ELF-1 (cell line): ENCODE measurements at places on chromosomes 3 and 15.

DNA sequence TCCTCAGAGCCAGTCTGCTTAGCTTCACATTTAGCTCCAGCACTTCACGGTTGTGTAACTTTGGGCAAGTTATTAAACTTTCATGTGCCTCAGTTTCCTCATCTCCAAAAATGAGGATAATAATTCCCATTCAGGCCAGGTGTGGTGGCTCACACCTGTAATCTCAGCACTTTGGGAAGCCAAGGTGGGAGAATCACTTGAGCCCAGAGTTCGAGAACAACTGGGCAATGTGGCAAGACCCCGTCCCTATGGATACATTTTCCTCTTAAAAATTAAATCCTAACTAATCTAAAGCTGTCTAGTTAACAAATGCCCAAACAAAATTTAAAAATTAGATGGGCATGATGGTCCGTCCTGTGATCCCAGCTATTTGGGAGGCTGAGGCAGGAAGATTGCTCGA, 7.2 kb downstream of the RCN2 start:
- no peak for DNase-seq

GRCh38 chr15:67836477-67836876, 3.4 kb downstream of the RNU6-1 start:
- peak; percentile 61 for DNase-seq

- no peak for DNase-seq
Observed at GRCh38 chr3:138184994-138185393, 2.1 kb upstream of the ARMC8 start.

- DNase-seq: no peak
Observed at GRCh38 chr3:177144922-177145321, 52.4 kb downstream of the TBL1XR1 start.

DNA sequence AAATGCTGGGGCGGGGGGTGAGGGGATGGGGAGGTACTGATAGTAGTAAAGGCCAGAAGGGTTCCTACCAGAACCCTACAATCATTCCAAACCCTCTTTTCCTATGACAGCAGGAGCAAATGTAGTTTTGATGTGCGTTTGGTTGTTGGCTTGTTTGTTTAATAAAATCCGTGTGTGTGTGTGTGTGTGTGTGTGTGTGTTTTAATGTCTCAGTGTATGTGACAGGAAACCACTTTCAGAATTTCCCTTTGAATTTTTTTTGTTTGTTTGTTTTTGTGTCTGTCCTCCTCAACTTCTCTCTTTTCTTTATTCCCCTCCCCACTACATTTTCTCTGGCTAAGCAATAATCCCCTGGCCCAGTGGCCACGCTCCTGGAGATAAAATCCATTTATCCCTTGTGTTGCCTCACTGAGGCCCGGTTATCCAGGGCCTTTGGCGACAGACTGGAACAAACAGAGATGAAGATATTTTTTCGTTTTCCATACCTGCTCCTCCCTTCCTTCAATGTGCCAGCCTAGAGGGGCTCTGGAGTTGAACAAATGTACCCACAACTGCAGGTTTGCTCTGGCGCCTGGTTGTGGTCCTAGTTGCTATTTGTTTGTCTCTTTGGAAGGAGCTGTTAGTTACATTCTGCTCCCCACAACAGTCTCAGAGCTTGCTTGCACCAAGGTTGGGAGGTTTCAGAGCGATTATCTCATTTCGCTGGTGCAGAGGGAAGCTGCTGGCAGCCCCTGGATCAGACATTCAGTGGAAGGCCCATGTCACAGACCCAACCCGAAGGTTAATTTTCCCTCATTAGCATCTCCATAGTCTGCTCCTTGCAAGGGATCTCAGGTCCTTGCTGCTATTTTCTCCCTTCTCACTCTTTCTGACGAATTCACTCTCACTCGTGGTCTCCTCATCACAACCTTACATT, 17.9 kb downstream of the NR2F2 start:
- DNase-seq: peak; percentile 34

DNA sequence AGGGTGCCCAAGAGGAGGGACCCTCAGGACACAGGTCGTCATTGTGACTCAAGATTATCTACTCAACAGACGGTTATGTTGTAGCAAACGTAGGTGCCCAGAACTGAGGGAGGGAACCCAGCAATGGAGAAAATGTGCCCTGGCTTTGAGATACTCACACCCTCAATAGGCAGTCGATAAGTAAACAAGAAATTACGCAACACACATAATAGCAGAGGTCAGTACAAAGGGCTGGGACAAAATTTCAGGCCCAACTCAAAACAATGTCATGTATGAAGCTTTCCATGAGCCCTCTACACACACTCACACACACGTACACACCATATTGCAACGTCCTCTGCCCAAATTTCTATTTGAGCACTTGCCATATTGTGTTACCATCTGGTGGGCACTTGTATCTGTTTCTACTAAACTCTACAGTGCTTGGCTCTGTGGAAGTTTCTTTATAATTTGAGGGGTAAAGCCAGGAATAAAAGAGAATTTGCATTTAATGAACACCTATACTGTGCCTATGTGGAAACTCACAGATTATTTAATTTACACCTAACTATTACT, 114.6 kb upstream of the TRIM42 start:
- DNase-seq: no peak

- DNase-seq: no peak
Observed at GRCh38 chr3:34070831-34071585, 272.6 kb downstream of the PDCD6IP start.

DNA sequence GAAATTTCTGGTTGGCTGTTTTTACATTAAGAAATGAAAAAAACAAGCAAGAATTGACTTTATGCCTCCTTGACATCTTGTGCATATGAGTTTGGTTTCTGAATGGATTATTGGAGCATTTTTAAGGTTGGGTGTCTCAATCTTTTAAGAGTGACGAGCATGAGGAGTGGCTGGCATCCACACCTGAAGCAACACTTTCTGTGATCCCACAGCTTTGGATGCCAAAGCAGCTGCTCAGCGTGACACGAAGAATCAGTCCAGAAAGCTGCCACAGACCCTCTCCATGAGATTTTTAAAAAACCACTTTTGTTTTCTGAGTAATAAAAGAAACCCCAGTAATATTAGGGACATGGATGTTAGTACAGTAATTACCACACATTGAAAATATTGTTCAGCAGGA, 154.5 kb downstream of the KLF13 start:
- no peak for DNase-seq

GRCh38 chr3:31354373-31354772, 178.4 kb upstream of the STT3B start:
- DNase-seq: no peak

- peak; percentile 75 for DNase-seq
Observed at GRCh38 chr3:177554895-177555759, 357.8 kb upstream of the TBL1XR1 start.

GRCh38 chr3:140134231-140134965, 199.4 kb downstream of the CLSTN2 start:
- no peak for DNase-seq

DNA sequence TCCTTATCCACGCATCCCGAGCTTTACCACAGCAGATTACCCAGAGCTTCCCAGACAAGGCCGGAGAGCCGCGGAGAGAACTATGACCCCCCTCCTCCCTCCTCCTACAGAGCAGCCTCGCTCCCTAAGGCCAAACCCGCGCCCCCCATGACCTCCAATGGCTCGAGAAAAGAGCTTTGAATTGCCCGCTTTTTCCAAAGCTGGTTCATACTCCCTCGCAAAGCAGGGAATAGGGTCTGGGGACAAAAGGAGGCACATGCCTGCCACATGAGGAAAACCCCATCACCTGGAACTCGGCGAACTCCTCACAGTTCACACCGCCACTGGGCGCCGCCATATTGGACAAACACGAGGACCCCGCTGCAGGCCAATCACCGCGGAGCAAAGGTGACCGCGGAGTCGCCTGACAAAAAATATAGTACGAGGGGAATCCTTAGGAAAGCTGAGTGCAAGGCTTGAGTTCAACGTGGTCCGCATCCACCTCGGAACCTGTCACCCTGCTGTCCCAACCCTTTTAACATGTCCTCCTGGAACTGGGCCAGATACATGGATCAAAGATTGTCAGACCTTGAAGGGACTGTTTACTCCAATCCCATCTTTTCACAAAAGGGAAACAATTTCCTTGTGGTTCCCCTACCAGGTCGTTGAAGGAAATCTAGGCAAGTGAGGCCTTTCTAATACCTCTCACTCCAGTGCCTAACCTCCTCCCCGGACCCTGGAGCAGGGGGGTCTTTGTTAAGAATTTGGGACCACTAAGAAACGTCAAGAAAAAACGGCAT, at the start of gene MIX23:
TSS of gene MIX23 (minus strand) at position 344 of the 779 bp plus-strand sequence. CDS start at position 337, 7 bp downstream.
- peak; percentile 93 for DNase-seq

DNA sequence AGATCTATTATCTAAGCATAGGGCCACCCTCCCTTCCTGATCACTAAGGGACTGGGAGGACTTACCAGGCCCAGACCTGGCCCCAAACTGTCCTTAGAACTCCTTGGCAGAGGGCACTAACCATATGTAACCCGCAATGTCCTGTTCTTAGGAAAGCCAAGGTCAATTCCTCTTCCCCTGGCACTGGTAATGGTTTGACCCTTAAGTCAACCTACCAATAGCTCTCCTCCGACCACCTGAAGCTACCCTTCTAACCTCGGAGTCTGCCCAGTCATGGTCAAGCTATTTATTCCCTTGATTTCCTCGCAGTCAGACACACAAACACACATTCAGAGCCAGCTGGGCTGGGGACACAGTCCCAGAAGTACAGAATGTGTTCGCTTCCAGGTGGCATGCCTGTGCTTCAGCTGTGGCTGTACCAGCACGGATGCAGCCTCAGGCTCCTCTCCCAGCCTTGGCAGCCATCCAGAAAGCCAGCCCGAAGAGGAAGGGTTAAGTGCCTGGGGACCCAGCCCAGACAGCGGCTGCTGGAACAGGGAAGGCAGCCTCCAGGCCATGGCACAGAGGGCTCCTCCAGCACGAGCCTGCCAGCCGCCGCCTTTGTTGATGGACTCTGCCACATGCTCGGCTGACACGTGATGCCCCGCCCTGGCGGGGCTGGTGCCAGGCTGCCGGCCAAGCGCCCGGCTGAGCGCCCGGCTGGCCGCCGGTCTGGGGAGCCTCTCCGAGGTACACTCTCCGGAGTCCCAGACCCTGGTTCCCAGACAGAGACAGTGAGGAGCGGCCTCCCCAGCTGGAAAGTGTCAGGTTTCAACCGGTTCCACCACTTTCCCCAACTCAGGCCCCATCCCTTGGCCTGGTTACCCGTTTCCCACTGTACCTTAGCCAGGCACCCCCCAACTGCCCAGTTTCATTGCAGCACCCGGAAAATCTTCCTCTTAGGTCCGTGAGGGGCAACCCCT, 5.5 kb downstream of the BMF start:
- peak; percentile 92 for DNase-seq

GRCh38 chr3:36149447-36149865, 230.8 kb upstream of the STAC start:
- DNase-seq: no peak

GRCh38 chr15:90031231-90031791, 30.2 kb downstream of the ZNF710 start:
- peak; percentile 66 for DNase-seq

DNA sequence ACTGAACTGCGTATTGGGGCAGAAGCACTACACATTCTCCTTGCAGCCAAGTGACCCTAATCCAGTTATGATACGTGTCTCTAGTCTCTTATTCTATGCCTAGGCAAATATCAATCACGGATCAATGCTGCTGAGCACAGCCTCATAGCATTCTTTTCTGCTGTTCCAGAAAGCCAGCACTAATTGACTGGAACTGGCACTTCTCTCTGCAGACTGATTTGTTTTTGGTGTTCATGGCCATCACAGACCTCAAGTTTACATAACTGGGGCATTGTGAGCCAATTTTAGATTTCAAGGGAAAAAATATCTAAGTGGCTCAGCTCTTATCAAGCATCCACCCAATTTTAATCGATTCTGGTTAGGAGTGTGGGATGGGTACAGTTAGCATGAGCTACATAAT, 37.9 kb downstream of the GLDN start:
- no peak for DNase-seq

- no peak for DNase-seq
Observed at GRCh38 chr3:98999675-99000074, 98.2 kb upstream of the DCBLD2 start.

- DNase-seq: peak; percentile 75
Observed at GRCh38 chr3:190585805-190586630, 72.1 kb downstream of the IL1RAP start.

DNA sequence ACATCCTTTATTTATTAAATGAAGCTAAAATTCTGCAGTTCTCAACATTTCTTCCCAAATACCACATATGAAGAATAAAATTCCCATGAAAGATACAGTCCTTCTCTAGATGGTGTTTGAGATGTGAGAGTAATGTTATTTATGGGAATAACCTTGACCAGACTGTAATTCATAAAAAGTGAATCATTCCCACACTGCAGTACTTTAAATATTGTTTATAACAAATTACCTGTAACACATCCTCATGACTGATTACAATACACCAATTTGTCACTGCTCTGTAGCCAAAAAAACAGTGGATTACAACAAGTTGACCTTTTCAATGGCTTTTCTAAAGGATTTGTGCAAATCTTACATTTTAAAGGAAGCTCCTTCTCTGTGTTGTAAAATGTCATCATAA, 651.3 kb downstream of the NSUN3 start:
- no peak for DNase-seq

DNA sequence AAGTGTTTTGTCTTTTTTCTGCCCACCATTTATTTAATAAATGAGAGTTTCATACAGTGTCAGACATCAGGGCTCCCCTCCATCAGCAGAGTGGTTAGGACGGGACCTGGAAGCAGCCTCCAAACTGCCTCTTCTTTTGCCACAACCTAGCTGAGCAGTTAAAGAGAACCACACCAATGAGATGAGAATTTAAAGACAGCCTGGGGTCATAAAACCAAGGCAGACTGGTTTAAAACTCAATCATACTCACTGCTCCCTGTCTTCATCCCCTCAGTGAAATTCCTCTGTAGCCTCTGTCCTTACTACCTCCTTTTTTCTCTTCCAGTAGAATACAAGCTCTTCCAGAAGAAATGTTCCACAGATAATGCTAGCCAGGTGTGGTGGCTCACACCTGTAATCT, 78.7 kb downstream of the WWTR1 start:
- DNase-seq: peak; percentile 55

GRCh38 chr3:69313251-69313650, 72.6 kb downstream of the FRMD4B start:
- no peak for DNase-seq

DNA sequence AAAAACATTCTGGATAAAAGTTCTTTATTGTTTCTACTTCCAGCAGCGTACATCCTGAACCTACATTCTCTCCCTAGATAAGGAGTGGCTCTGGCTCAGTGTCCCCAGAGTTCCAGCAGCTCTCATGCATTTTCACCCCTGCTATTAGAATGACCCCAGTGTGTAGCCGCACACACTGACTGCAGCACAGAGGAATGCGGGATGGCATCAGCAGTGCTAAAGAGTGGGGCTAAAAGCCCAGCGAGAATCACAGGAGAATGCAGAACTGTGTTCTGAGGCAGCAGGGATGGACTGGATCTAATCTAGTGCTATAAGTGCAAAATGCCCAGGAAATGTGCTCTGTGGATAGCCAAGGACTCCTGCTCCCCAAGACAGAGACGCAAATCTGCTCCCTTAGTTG, 66.4 kb upstream of the TJP1 start:
- DNase-seq: peak; percentile 77

GRCh38 chr3:152719264-152719663, 115.7 kb upstream of the P2RY1 start:
- DNase-seq: no peak

GRCh38 chr3:16768956-16769355, 115.8 kb upstream of the PLCL2 start:
- no peak for DNase-seq
